NCI-H526 (cell line): ENCODE measurements at places on chromosomes 2 and 18.

- DNase-seq, result no peak
These were observed 48.0 kb downstream of the COA5 start for GRCh38 chr2:98560256-98560771.

DNA sequence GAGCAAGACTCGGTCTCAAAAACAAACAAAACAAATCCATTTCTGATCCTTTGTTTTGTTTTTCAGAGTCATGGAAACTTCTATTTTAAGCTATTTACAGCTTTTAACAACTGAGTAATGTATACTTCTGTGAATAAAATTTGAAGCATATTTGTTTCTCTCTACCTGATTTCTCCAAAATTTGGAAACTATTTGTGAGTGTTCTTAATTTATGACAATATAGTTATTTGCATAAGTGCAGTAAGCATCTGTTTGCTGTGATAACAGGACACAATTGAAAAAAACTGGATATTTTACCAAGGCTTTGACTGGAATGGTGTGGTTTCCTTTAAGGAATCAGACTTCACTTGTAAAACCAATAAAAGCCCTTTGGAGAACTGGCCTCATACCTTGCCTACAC is 53.3 kb upstream of the GULP1 start:
- no peak for DNase-seq

DNA sequence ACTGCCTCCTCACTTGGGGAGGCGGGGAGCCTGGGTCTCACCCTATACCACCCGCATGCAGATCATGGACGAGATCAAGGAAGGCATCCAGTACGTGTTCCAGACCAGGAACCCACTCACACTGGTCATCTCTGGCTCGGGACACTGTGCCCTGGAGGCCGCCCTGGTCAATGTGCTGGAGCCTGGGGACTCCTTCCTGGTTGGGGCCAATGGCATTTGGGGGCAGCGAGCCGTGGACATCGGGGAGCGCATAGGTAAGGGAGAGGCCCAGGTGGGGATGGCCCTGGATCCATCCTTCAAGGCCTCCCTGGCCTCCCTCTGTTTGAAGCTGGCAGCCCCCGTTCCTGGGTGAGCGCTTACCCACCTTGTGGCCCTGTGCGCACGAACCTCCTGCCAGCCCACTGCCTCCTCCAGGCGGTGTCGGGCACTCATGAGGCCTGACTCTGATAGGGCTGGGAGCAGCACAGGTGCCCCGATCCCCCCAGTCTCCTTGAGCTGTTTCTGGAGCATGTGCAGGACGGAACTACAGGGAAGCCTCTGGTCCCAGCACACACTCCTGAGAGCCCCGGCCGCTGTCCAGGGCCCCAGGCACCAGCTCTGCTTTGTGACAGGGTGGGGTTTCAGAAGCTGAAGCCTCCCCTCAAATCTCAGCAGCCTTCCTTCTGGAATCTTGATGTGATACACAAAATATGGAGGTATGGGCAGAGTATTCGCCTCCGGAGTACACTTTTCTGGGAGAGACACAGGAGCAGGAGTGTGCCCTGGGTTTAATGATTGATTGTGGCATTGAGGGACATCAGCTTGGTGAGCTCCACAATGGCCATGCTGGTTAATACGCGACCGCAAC is 708 bp downstream of the AGXT start:
- no peak for DNase-seq

DNA sequence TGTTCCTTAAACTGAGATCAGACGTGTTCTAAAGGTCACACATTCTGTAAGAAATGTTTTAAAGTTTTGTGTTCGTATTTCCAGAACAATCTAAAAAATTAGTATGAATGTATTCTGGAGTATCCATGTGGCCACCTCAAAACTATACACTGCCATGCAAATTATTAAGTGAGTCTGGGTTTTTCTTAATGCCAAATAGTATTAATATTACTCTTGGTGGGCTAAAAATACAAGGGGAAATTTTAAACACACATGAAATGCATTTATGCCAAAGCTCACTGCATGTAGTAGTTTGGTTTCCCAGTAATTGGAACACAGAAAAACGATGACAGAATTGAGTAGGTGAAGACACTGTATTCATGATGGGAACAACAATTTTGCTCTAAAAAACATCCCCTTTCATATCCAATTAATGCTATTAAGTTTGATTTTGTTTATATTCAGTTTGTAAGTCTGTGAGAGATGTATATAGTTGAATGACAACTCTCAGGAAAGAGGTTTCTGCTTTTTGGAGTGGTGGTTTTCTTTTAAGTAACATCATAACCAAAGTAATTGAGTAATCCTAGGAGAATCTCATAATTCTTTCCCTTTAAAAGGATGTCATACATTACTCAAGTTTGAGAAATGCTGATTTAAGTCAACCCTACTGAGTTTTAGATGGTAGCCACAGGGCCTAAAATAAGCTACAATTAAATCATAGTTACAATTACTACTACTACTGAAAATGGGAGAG is 75.7 kb upstream of the CDCA7 start:
- no peak for DNase-seq

- no peak for DNase-seq
These were observed 57.5 kb downstream of the STPG4 start for GRCh38 chr2:47097563-47097962.

DNA sequence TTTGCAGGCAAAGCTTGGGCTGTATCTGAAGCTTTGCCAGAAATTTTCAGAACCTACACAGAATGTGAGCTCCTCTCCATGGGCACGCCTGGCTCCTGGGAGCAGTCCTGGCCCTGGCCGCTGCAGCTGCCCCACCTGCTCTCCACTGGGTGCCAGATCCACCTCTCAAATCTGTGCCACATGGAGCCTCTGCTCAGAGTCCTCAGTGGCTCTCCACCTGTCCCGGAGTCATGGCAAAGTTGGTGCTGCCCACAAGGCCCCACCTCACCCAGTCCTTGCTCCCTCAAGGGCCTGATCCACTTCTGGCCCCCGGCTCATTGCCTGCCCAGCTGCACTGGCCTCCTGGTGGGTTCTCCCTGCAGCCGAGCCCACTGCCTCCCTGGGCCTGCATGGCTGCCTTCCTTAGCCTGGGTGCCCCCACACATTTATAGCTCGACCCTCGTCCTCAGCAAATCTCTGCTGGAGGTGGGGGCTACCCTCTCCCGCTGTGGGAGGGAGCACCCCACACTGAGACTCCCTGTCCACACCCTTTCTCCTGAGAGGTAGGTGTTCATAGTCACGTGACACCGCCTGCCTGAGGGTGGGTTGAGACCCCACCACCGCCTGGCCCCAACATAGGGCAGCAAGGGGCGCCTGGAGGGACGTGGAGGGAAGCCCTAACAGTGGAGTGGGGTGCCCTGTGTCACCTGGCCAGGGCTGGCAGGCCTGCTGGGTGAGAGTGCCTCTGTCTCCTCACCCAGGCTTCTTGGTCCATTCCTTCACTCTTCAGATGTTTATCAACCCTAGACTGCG is 224.1 kb downstream of the SH3RF3 start:
- DNase-seq, result no peak

DNA sequence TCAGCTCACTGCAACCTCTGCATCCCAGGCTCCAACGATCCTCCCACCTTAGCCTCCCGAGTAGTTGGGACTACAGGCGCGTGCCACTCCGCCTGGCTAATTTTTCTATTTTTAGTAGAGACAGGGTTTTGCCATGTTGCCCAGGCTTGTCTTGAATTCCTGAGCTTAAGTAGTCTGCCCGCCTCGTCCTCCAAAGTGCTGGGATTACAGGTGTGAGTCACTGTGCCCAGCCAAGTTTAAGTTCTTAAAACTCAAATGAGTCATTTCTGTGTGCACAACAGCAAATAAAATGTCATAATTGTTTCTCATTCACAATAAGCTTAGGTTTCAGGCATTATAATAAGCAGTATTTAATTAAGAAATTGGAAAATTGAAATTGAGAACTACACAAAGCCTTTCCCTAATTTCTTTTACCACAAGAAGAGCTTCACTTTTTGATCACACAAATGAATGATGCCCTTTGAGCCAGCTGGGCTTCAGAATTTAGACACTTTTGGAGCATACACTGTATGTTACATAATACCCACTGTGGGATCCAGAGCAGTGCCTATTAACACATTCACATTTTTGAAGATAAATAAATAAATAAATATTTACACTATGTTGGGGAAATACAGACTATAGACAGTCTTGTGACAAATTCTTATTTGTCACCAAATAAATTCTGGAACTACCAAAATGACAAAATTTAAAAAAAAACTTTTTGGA is 8.6 kb upstream of the ME2 start:
- no peak for DNase-seq

- no peak for DNase-seq
These were observed 42.6 kb downstream of the MCFD2 start for GRCh38 chr2:46872902-46873603.

DNA sequence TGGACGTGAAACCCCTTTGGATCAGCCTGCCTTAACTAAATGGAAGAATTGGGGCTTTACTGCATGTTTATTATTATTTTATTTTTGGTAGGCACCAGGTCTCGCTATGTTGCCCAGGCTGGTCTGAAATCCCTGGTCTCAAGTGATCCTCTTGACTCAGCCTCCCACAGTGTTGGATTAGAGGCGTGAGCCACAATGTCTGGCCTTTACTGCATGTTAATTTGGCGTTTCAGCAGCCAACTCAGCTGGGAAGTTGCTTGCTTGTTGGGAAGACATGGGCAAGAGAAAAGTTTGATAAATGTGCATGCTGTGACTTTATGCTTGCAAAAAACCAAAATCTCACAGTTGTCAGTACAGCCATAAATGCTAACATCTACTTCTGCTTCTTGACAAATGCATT is 105.1 kb downstream of the FMNL2 start:
- DNase-seq, result no peak

DNA sequence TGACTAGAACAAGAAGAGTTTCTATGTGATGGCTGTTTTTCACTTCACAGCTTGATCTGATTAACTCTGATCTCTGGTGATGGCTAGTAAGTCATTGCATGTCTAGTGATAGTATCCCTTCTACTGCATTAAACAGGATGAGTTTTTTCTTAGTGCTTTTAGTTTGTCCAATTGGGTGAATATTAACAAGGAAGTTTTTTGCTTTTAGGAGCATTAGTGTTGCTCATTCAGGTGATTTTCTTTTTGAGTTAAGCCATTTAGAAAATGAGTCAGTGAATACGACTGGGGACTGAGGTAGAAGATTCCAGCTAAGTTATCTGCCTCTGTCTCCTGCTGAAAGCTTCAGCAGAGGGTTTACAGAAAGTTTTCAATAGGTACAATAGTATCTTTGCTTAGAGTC is 306.7 kb downstream of the PIK3C3 start:
- no peak for DNase-seq

DNA sequence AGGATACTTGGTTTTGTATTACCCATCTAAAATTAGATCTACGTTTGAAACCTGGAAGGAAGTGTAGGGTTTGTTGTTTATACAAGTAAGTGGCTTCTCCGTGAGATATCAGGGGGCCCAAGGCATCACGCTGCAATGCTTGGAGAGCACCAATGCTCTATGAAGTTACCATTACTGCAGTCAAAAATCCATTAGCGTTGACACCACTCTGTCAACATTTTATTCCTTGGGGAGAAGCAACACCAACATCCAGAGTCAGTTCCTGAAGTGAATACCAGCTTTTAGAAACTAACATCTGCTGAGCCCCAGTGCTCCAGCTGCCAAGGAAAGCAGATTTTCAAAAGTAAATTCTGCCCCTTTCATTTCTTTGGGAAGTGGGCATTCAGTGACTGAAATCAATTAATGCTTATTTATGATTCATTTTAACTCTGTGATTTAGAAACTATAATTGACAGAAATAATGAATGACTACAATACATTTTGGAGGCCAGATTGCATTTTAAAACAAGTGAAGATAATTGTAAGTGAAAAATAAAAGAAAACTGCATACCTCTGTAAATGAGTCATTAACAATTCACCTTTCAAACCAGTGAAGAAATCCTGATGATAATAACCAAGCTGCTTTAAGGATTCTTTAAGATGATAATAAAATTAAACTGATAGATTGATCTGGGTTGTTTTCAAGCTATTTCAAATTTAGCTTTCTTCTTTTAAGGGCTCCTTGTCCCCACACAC is 30.5 kb downstream of the LRP1B start:
- DNase-seq, result no peak

DNA sequence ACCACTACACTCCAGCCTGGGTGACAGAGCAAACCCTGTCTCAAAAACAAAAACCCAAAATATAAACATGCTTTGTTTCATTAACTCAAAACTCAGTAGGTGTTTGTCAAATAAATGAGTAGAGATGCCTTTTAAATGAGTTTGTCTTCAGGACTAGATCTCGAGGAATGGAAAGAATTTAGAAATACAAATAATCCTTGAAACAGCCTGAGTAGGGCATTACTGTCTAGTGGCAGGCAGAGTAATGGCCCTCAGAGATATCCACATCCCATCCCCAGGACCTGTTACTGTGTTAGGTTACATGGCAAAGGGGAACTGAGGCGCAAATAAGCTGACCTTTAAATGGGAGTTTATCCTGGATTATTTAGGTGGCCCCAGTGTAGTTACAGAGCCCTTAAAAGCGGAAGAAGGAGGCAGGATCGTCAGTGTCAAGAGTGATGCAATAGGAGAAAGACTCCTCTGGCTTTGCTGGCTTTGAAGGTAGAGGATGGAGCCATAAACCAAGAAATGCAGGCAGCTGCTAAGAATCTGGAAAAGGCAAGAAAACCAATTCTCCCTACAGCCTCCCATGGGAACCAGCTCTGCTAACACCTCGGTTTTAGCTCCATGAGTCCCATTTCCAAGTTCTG is 63.0 kb downstream of the CABLES1 start:
- DNase-seq, result no peak

GRCh38 chr18:939958-940357 is 35.3 kb downstream of the ADCYAP1 start:
- DNase-seq, result no peak

DNA sequence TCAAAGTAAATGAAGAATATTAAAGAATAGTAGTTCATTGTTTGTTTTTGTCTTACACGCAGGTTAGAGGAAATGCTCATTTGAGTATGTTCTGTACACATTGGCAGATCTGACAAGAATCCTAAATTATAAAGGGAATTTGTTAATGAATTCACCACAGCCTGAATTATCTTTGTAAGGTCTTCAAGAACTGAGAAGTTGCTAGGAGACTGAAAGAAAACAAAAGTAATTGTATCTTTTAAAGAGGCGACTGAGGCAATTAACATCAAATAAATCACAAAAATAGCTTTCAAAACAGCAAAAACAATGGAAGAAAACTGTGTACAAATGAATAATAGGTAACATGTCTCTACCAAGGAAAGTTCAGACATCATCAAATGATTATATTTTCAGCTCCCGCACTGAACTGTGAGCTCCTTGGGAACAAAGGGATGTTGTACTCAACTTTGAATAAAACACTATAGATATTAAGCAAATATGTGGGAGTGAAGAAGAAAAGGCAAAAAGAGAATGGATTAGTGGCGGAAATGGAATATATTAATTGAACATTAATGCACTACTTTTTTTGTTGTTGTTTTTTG is 51.7 kb upstream of the ATIC start:
- DNase-seq, result no peak

DNA sequence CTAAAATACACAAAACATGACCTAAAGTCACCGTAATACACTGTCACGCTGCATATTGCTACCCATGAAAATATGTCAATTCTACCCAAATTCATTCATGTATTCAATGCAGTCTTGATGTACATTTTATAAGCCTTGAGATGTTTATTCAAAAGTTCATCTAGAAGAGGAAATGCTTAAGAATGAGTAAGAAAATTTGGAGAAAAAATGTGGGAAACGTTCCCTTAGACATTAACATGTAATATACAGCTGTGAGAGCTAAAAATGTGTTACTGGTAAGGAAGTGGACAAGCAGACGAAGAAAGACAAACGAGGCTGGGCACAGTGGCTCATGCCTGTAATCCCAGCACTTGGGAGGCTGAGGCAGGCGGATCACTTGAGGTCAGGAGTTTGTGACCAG is 37.3 kb downstream of the THAP4 start:
- no peak for DNase-seq

GRCh38 chr2:151459358-151459757 is 49.7 kb downstream of the RIF1 start:
- no peak for DNase-seq
